ENCODE measurements at places on chromosomes 6 and 20. TPM values are rescaled to one million over a fixed set of nuclear protein-coding genes. Genes with fewer than 3 reads are reported as not detected.
A peak's percentile ranks its signal among the peaks of the same experiment; 100 is the strongest.

The MTFR2 gene
- total RNA-seq, result 4.5 TPM

The SLC22A3 gene
- not detected for total RNA-seq

- DNase-seq, result no peak
Measured at GRCh38 chr20:9400171-9401025, 114.0 kb upstream of the LAMP5 start.

- no peak for DNase-seq
Measured at GRCh38 chr6:134520181-134521115, 202.5 kb upstream of the SGK1 start.

The LRRN4 gene
- total RNA-seq, result not detected

DNA sequence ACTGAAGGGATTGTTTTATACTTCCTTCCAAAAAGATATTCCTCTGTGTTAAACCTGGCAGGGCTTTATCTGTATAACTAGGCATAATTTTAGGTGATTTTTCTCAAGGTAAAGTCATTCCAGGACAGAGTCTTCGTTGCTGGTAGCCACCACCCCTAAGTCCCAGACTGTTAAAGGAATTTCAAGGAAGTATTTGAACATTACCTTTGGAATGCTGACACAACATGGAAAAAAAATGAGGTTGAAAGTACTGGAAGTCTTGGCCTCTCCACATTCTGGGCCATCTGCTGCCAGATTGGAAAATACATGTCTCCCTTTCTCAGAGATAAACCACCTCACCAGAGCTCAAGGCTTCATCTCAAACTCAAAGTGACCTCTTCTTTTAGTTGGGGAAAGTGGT, 27.0 kb upstream of the ETV7 start:
- no peak for DNase-seq

- DNase-seq, result no peak
Measured at GRCh38 chr6:97316978-97317377, 34.0 kb upstream of the MMS22L start.

The UFL1 gene
- total RNA-seq, result 17.8 TPM

DNA sequence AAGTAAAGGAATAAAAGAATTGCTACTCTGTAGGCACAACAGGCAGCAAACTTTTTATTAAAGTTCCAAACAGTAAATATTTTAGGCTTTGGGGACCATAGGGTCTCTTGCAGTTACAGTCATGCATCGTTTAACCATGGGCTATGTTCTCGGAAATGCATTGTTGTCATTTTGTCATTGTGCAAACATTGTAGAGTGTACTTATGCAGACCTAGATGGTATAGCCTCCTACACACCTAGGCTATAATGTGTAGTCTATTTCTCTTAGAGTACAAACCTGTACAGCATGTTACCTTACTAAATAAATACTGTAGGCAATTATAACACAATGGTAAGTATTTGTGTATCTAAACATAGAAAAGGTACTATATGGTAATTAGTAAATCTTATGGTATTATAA, 54.7 kb downstream of the CDS2 start:
- no peak for DNase-seq

The CENPW gene
- 2.0 TPM for total RNA-seq

GRCh38 chr6:99821164-99821563, 172.9 kb downstream of the MCHR2 start:
- DNase-seq, result no peak

The OLIG3 gene
- not detected for total RNA-seq

DNA sequence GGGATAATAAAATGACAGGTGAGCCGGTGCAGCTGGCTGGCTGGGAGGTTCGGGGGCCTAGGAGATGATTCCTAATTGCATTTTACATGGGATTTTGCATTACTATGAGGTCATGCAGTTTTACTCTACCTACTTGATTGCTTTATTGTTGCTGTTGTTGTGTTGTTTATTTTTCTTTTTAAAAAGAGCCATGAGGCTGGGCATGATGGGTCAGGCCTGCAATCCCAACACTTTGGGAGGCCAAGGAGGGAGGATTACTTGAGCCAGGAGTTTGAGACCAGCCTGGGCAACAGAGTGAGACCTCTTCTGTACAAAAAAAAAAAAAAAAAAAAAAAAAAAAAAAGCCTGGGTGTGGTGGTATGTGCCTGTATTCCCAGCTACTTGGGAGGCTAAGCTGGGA, 104.8 kb downstream of the GJA1 start:
- no peak for DNase-seq

GRCh38 chr6:32669240-32669639, 2.8 kb upstream of the HLA-DQB1 start:
- DNase-seq, result no peak

DNA sequence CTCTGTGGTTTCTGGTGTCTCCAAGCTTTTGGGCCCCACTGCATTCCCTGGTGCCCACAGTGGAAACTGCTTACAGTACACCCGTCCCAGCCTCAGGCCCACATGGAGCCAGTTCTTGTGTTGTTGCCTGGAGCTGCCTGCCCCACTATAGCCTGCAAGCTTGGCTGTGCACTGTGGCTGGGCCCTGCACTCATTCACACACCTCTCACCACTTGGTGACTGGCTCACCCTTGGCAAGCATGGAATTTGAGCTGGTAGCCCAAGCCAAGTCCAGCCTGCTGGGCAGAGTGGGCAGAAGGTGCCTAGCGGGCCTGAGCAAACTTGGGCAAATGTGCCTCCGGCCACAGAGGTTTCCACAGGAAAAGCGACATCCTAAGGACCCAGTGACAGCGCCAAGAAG, 472.3 kb downstream of the MMUT start:
- DNase-seq, result no peak

DNA sequence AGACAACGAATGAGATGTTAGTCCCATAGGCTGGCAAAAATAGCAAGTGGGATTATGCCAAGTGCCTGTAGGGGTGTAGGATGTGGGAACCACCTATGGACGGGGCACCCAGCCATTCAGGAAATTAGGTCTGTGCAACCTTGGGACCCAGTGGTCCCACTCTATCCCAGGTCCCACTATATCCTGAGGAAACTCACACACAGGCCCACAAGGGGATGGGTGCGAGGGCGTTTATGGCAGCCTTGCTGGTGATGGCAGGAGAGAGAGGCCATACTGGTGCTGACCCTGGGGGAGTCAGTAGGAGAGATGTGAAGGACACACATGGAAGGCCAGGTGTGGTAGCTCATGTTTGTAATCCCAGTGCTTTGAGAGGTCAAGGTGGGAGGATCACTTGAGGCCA, 163.6 kb downstream of the EYA2 start:
- DNase-seq, result no peak

GRCh38 chr20:45183084-45183483, 8.4 kb downstream of the PI3 start:
- no peak for DNase-seq

GRCh38 chr20:24042646-24043045, 54.1 kb upstream of the GGTLC1 start:
- no peak for DNase-seq

The CRYBG1 gene
- 61.0 TPM for total RNA-seq

GRCh38 chr6:107330168-107330567, 129.2 kb downstream of the PDSS2 start:
- DNase-seq, result no peak

GRCh38 chr20:13515796-13516558, 122.8 kb downstream of the TASP1 start:
- no peak for DNase-seq

GRCh38 chr6:132147530-132148011, 196.4 kb upstream of the CCN2 start:
- no peak for DNase-seq

GRCh38 chr6:82863781-82864180, 201.9 kb downstream of the UBE3D start:
- no peak for DNase-seq

The HLA-DRA gene
- 80.9 TPM for total RNA-seq

GRCh38 chr6:31568537-31568961, 3.5 kb upstream of the LTA start:
- DNase-seq, result peak; percentile 67

- DNase-seq, result no peak
Measured at GRCh38 chr6:21628160-21628559, 34.6 kb downstream of the SOX4 start.

GRCh38 chr6:118776607-118777549, 117.1 kb upstream of the ASF1A start:
- DNase-seq, result peak; percentile 51

The PDE7B gene
- total RNA-seq, result 0.25 TPM

GRCh38 chr6:1917626-1918371, 308.1 kb downstream of the FOXC1 start:
- DNase-seq, result no peak

DNA sequence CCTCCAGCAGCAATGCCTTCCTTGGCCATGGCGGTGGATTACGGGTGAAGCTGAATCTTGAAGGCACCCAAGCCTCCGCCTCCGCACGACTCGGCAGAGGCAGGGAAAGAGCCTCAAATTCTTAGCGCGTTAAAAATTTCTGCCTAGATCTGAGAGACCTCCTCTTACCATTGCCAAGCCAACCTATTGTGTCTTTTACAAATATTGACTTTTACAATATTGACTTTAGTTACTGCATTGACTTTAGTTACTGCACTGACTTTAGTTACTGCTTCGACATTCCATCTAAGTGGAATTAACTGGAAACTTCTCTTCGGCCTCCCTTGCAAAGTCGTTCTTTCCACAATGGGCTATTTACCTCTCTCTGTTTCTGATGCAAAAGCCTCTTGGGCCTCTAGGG, 13.8 kb upstream of the AKAP12 start:
- no peak for DNase-seq

The HCRTR2 gene
- not detected for total RNA-seq

DNA sequence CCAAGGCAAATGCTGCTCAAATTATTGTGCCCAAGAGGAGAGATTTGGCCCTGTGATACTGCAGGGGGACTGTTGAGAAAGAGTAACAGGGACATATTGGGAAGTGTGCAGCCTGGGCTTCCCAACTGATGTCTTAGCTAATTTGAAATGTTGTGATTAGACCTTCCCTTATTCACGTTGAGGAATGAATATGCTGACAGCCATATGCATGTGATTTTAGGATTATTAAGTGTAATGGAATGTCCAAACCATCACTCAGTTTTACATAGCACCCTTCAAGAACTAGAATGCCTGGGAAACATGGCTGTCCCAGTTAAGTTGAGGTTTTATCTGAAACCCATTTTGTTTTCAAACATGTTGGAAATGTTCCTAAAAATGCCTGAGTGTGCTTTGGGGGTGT, 81.4 kb downstream of the CARMIL1 start:
- no peak for DNase-seq

The HSF2 gene
- total RNA-seq, result 16.1 TPM

The GPR6 gene
- total RNA-seq, result not detected

DNA sequence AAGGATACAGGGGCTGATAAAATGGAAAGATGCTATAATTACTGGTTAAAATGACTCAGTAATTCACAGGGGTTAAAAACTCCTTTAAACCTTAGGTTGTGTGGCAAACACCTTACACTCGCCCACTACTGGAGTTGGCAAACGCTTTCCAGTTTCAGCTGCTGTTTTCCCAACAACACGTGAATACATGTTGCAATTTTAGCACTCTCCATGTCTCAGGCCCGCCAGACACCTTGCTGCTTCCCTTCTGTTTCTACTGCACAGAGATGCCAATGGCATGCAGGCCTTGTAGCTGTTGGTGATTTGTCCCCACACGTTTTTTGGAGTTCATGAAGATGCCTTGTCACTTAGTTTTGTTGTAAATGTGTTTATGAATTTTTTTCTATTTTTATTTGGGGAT, 5.3 kb upstream of the TTPAL start:
- DNase-seq, result no peak

The MCCD1 gene
- not detected for total RNA-seq

- DNase-seq, result no peak
Measured at GRCh38 chr6:30895343-30895742, 11.0 kb downstream of the DDR1 start.

DNA sequence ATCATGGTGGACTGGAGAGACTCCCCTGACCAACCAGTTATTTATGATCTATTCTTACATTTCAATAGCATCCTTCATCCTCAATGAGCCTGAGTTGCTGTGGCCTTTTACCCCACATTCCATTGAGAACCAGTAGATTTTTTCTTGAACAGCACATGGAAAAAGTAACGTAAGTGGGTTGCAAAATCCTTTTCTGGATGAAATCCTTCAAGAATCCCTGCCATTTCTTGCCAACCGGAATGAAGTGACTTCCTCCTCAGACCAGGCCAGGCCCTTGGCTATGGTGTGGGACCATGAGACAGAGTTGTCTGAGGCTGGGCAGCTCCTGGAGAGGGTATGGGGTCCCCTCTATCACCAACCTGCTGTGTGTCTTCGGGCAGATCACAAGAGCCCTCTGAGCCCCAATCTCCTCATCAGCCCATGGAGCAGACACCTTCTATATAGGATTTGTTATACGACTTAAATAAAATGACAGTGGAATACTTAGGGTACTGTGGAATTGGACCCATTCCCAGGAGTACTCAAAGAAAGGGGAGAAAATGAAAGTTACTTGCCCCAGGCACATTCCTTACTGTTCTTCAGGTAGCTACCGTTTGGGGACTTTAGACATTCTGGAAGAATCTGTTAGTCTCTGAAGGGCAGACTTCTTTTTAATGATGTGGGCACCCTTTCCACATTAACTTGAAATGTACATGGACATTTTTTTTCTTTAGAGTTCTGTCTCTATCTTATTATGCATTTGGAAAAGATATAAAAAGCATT, 10.9 kb downstream of the EYA2 start:
- DNase-seq, result no peak

DNA sequence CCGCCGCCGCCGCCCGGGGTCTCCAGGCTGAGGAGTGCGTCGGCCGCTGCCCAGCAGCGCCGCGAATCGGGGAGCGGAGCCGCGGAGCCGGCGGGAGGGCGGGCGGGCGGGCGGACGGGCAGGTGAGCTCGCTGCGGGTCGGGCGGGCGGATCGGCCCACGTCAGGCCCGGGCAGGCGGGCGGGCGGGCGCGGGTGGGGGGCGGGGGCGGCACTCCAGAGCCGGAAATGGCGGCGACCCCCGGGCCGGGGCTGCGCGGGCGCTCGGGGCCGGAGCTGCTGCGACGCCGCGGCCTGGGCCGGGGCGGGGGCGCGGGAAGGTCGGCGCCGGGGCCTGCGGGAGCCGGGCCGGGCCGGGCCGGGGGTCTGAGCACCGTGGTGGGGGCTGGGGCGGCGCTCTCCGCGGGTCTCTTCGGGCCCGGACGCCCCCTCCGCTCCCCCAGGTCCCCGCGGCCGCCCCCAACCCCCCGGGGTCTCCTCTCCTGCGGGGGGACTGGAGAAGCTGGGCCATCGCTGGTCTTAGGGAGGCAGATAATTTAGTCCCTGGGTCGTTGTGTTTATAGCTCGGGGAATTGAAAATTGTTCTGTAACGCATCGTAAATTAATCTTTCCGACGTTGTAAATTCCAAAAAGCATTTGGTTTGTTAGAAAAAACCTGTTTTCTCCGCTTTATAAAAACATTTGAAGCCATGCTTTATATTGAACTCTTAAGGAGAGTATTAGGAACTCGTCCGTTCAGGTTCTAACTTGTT, 451 bp downstream of the DNAJC5 start:
- no peak for DNase-seq

GRCh38 chr20:10972219-10972860, 298.5 kb upstream of the JAG1 start:
- DNase-seq, result no peak
